HepG2 (cell line): ENCODE measurements at places on chromosomes 4 and X.

GRCh38 chrX:153648358-153649177, 1.6 kb downstream of the DUSP9 start:
- peaks cover 3% of the 10 kb centered on the region; the same call in 1 of the 2 replicates for H3K36me3 ChIP-seq
- peak overlapping the region; percentile 79 for H3K27ac ChIP-seq
- no peak for DNase-seq
- no peaks in the 10 kb centered on the region for H3K27me3 ChIP-seq
- H3K4me3 ChIP-seq = peak overlapping the region; percentile 79
- peaks cover 50% of the 10 kb centered on the region for H3K4me1 ChIP-seq

- no peaks in the 10 kb centered on the region for H3K36me3 ChIP-seq
- no peak overlapping the region for H3K27ac ChIP-seq
- peak; percentile 52 for DNase-seq
- H3K4me3 ChIP-seq = no peak overlapping the region
- H3K27me3 ChIP-seq = no peaks in the 10 kb centered on the region
- H3K4me1 ChIP-seq = peaks cover 21% of the 10 kb centered on the region
These were observed 359.1 kb downstream of the ZNF674 start for GRCh38 chrX:46185923-46186810.

DNA sequence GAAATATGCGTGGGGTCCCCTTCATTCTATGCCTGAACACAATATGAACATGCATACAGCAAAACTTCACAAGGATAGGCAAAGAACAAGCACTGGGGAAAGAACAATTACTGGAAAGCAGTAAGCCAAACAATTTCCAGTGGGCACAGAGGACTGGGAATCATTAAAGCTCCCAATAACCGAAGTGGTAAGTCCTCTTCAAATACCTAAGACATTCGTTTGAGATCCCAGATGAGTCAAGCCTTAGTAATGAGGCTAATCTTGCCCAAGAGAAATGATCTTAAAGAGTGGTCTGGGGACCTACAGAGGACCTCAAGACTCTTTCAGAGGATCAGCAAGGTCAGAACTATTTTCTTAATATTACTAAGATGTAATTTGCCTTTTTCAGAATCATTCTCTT, 28.6 kb downstream of the ANAPC10 start:
- H3K4me1 ChIP-seq = peaks cover 9% of the 10 kb centered on the region; the same call in 1 of the 2 replicates
- no peaks in the 10 kb centered on the region for H3K27me3 ChIP-seq
- H3K27ac ChIP-seq = no peak overlapping the region
- no peaks in the 10 kb centered on the region for H3K36me3 ChIP-seq
- no peak overlapping the region for H3K4me3 ChIP-seq
- DNase-seq = no peak

- no peak for DNase-seq
- H3K36me3 ChIP-seq = no peaks in the 10 kb centered on the region
- no peak overlapping the region for H3K27ac ChIP-seq
- H3K4me1 ChIP-seq = no peaks in the 10 kb centered on the region
- no peak overlapping the region for H3K4me3 ChIP-seq
These were observed 506.9 kb downstream of the MID1IP1 start for GRCh38 chrX:39308126-39308525.

DNA sequence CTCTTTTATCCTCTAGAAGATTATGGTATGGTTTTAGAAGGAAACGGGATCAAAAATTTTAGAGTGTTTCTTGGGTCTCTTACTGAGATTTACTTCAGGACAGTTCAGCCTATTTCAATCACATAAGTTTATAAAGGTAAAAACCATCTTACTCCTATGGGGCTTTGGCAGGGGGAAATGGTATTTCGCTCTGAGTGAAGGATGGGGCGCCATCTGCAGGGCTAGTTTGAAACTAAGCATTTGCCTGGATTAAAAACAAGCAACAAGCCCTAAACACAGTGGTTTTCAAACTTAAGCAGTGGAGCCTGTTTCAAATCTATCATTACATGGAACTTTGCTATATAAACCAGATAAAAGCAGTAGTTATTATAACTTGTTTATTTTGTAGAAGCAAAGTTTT, 361.5 kb upstream of the FMR1 start:
- no peak overlapping the region for H3K27ac ChIP-seq
- H3K27me3 ChIP-seq = no peaks in the 10 kb centered on the region
- peak; percentile 1 for DNase-seq

DNA sequence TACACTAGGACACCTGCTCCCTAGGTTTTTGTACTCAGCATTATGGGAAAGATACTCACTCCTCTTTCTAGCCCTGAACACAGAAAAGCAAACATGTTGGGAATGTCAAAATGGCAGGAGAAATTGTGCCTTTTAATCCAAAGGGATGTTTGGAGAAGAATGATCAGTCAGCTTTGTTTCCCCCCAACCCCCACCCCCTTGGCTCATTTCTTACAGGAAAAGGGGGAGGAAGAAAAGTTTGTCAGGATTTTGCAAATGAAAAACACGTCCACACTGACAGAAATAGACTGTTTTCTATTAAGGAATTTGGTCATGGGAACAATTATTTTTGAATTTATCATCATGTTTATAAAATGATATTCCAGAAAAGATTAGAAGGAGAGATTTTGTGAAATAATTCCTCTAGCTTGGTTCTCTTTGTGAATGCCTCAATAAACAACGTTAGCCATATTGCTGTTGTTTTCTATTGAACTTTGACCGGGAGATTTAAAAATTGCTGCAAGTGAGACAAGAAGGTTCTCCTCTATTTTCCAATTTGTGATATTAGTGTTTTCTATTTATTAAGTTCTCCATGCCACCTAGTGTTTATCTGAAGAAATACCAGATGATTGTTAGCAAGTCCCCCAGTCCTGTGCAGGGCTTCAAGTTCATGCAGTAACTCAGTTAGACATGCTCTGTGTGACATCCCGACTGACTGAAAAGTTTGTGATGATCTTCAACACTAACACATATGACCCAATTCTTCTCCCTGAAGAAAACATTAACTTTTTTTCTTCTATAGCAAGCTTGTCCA, 31.3 kb upstream of the TFDP3 start:
- no peak for DNase-seq
- H3K36me3 ChIP-seq = no peaks in the 10 kb centered on the region

- no peak for DNase-seq
These were observed 26.9 kb upstream of the CT47C1 start for GRCh38 chrX:119045884-119046283.

- H3K4me3 ChIP-seq = no peak overlapping the region
- no peak for DNase-seq
- peaks cover 43% of the 10 kb centered on the region for H3K36me3 ChIP-seq
- peaks cover 25% of the 10 kb centered on the region for H3K4me1 ChIP-seq
- H3K27ac ChIP-seq = no peak overlapping the region
These were observed 98.0 kb downstream of the MBNL3 start for GRCh38 chrX:132390792-132391191.

GRCh38 chr4:8539661-8540060, 40.5 kb upstream of the GPR78 start:
- H3K27ac ChIP-seq = no peak overlapping the region
- no peak overlapping the region for H3K4me3 ChIP-seq
- no peak for DNase-seq
- H3K27me3 ChIP-seq = peaks cover 25% of the 10 kb centered on the region; the same call in 1 of the 3 replicates
- H3K4me1 ChIP-seq = no peaks in the 10 kb centered on the region
- H3K36me3 ChIP-seq = no peaks in the 10 kb centered on the region

GRCh38 chr4:8523175-8523574, 57.0 kb upstream of the GPR78 start:
- no peak for DNase-seq
- H3K27me3 ChIP-seq = peaks cover 8% of the 10 kb centered on the region; the same call in 1 of the 3 replicates
- no peak overlapping the region for H3K4me3 ChIP-seq
- no peaks in the 10 kb centered on the region for H3K36me3 ChIP-seq

- DNase-seq = no peak
- peak overlapping the region; percentile 78 for H3K4me3 ChIP-seq
- H3K4me1 ChIP-seq = peaks cover 25% of the 10 kb centered on the region
- peak overlapping the region; percentile 68 for H3K27ac ChIP-seq
- no peaks in the 10 kb centered on the region for H3K27me3 ChIP-seq
These were observed 704 bp downstream of the FAM3A start for GRCh38 chrX:154515090-154515965.

DNA sequence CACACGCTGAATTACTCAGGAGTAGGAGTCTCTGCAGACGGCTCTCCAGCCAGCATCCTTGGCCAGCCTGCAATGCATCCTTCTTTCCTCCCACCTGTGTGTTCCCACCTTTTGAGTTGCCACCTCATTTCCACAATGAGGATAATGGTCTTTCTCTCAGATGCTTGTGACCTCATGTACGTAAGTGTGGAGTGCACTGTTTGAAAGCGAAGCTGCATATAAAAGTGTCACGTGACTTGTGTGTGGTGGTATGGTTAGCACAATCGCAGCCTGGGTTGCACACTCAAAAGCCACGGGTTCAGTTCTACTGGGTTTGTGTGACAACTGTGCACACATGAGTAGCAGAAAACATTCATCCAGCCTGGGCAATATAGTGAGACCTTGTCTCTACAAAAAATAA, 12.0 kb upstream of the MFAP3L start:
- no peaks in the 10 kb centered on the region for H3K36me3 ChIP-seq
- H3K4me3 ChIP-seq = no peak overlapping the region
- DNase-seq = no peak
- no peaks in the 10 kb centered on the region for H3K27me3 ChIP-seq
- no peak overlapping the region for H3K27ac ChIP-seq

- H3K27me3 ChIP-seq = 0 out of 3 replicates have a peak, but pooled peaks cover 3% of the 10 kb centered on the region
- no peaks in the 10 kb centered on the region for H3K36me3 ChIP-seq
- H3K27ac ChIP-seq = no peak overlapping the region
These were observed 281.5 kb downstream of the USP46 start for GRCh38 chr4:52377563-52377962.
